ENCODE measurements at places on chromosomes 2 and 18.
A peak's percentile ranks its signal among the peaks of the same experiment; 100 is the strongest.

- no peak for DNase-seq
Measured at GRCh38 chr2:101439716-101440115, 35.2 kb downstream of the RFX8 start.

- DNase-seq: no peak
Measured at GRCh38 chr2:575727-576236, 101.4 kb downstream of the TMEM18 start.

DNA sequence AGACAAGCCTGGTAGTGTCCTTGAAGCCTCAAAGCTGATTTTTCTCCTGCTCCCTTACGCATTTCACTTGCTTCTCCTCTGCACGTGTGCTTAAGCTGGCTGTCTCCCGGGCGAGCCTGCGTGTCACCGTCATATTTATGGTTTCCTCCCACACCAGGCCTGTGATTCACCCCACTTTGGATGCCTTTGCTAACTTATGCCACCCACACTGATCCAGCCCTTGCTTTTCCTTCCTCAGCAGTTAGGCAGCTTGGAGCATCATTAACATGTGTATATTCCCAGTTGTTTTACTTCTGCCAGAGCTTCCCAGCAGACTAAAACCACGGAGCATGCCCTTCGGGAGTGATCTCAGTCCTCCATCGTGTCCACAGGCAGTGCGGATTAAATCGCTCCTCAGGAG lies 2.2 kb downstream of the ST3GAL5 start:
- peak; percentile 87 for DNase-seq

- DNase-seq: no peak
Measured at GRCh38 chr2:45781464-45781811, 130.0 kb downstream of the PRKCE start.

DNA sequence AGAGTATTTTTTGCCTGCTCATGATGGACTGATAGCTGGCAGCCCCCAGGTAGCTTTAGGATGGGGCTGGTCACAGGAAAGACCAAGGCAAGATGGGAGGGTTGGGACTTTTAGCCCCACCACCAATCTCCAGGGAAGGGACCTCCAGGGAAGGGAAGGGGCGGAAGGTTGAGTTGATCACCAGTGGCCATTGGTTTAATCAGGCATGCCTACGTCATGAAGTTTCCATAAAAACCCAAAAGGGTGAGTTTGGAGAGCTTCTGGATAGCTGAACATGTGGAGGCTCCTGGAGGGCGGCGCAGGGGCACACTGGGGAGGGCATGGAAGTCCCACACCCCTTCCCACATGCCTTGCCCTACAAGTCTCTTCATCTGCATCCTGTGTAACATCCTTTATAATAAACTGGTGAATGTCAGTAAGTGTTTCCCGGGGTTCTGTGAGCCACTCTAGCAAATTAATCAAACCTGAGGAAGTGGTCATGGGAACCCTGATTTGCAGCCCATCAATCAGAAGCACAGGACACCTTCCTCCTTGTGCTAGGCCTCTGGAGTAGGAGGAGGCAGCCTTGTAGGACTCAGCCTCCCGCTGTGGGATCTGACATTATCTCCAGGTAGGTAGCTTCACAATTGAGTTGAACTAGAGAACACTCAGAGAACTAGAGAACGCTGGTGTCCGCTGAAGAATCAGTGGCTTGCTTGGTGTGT lies 30.3 kb downstream of the RAB31 start:
- no peak for DNase-seq

DNA sequence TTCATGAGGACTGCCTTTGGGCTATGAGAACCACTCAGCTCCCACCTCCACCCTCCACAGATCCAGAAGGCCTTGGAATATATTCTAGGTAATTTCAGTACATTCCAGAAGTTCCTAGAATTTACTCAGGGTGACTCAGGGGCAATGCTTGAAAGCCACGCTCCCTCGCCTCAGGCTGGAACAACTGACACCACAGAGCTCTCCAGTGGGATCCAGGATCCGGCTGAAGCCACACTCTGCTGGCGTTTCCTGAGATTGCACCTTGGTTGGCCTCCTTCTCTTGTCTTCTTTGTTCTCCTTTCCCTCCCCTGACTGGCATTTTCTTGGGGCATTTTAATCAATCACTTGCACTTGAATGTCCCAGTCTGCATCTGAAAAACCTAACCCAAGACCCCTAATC lies 92.6 kb upstream of the KCNE4 start:
- DNase-seq: peak; percentile 81

DNA sequence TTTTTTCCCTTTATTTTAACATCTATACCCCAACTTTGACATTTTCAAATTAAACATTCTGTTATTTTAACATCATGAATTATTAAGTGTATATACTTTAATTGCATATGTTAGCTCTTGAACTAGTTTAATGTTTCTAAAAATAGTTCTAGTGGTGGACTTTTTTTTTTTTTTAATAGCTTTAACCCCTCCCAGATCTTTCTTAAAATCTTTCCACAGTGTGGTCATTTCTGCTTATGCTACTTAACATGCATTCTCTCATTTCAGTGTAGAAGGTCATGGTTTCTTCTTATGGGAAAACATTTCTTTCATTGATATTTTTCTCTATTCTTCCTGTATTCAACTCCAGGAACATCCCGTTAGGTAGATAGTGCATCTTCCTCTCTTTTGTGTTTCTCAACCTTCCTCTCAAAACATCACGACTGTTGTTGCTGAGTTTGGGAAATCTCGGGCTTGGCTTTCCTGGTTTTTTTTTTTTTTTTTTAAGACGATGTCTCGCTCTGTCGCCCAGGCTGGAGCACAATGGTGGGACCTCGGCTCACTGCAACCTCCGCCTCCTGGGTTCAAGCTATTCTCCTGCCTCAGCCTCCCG lies 849 bp upstream of the TMEM18 start:
- DNase-seq: no peak

DNA sequence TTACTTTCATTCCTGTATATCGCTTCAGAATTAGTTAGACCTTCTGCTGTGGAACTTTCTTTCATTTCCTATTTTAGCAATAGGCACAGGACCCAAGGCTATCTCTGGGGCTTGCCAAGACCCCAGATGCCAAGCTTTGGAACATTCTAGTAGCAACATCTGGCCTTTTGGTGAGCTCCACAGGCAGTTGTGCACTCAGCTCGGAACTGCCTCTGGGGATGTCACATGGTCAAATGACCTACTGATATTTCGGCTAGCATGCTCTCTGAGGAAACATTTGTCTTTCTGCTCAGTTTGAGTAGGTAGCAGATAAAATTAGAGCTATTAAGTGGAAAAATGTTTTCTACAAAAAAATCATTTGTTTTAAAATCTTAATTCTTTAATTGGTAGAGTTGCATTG lies 76.6 kb upstream of the ITGA4 start:
- DNase-seq: no peak

DNA sequence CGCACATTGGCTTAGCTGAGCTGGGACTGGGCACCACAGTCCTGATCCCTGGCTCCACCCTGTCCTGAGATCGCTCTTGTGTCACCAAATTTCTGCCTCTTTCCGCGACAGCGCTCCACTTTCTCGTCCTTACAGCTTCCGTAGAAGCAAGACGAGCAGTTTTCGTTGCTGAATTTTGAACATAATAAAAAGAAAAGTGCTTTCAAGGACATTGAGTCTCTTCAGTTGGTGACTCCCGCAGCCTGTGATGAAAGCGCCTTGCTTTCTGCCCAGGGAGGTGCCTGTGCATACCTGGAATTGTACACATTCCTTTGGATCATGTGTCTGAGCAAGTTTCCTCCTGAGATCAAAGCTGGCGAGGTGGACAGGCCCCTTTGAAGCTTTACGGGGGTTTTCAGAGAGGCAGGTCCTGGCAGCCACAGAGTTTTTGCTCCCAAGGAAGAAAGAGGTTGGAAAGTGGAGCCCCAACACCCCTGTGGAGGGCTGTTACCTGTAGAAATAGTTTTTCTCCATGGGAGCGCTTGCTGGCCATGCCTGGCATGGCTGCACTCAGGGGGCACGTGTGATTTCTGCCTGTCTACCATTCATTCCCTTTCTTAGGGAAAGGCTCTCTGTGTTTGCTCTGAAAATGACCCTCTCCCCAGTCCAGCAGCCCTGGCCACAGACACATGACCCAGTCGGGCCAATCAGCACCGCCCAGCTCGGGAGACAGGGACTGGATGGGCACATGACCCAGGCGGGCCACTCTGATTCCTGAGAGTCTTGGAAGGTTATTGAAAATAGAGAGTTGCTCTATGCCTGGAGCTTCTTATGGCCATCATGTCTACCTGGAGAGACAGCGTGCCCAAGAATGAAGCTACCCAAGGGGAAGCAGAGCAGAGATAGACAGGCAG lies 115.6 kb upstream of the OTOS start:
- DNase-seq: no peak

- DNase-seq: no peak
Measured at GRCh38 chr2:136168720-136169119, 50.8 kb upstream of the CXCR4 start.

DNA sequence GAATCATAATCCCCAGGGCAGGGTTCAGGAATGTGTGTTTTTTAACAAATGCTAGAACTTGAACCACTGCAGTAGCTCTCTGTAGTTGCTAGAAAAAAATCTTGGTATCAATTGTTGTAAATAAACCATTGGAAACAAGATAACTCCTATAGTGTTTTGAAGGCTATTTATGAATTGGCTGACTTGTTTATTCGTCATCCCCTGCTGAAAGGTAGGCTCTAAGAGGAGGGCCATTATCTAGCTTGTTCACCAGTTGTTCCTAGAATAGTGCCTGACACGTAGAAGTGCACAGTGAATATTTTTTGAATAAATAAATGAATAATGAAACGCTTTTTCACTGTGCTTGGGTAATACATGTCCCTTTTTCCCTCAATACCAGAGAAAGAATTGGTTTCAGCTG lies 211.4 kb downstream of the BABAM2 start:
- DNase-seq: no peak

DNA sequence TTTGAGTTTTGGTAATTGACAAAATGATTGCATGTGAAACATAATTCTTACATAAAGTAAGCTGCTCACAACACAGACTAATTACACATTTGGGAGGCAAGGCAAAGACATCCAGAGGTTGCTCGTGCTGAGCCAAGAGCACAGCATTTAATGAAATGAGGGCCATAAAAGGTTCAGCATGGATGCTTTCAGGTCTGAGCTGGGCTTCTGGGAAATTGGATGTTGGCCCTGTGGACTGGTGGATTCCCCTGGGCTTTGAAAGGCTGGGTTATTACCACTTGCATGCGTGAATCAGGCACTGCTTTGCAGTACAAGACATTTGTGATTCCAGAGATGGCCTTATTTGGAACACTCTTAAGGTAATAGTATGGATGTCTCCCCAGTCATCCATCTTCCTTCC lies 533.5 kb upstream of the NRP2 start:
- no peak for DNase-seq

- DNase-seq: no peak
Measured at GRCh38 chr18:30806823-30807222, 235.7 kb downstream of the DSC3 start.

GRCh38 chr2:25844089-25844488 lies 34.2 kb downstream of the ASXL2 start:
- no peak for DNase-seq

DNA sequence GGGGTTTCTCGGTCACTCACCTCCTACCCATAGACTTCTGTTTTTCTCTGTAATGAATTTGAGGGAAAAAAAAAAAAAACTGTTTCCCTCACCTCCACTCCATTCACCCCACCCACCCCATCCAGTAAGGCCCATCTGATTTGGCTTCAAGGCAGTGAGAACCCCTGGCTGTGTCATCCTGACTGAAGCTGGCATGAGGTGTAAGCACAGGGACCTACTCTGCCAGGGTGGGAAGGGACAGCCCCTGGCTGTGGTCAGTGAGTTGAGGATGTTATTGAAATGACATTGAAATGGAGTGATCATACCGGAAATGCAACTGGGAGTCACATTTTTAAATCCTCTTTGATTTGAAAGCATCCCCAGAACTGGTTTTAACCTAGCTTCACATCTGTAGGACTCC lies 19.1 kb upstream of the BCL2L11 start:
- no peak for DNase-seq

- DNase-seq: peak; percentile 9
Measured at GRCh38 chr2:53913721-53914120, 54.0 kb upstream of the GPR75 start.

DNA sequence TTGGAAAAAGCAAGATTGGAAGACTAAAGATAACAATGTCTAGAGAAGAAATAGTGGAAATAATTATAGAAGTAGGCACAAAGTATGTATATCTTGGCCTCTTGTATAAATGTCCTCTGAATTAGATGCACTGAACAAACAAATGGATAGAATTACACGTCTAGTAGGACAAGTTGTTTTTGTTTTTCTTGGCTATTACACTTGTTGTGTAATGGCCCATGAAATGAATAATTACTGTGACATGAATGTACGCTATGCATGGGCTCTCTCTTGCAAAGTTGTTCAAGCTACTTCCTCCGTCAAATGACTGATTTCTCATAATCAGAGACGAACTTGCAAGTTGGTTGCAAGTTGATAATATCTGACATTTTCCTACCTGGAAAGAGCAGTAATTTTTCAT lies 126.2 kb downstream of the PDE1A start:
- DNase-seq: no peak

DNA sequence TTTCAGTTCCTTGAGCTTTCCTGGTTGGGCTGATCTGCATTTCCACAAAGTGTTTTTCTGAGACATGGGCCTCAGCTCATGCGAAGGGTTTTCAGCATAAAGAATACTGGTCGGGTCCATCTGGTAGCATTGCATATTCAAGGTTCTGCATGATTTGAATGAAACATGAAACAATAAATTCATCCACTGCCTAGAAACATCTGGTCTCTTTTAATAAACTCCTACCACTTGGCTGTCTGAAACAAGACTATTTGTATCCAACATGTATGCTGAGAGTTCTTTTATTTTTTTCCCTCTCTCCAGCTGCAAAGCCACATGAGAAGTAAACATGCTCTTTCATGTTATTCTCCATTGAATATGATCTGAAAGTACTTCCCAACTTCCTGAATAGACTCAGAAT lies 314.9 kb upstream of the SOX11 start:
- no peak for DNase-seq

DNA sequence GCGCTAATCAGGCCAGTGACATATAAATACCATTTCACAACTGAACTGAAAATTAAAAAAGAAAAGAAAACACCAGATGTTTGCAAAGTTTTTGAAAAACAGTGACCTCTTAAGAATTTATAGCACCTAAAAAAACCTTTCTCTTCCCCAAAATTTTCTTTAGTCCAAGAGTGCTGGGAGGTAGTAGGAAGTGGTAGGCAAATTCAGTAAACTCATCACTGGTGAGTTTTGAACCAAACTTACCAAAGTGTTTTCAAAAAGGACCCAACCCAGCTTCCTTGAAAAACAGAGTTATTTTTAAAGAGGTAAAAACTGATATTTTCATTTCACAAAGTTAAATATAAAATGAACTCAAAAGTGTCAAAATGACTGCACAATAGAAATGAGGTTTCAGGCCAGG lies 90.4 kb downstream of the TMEM247 start:
- no peak for DNase-seq

GRCh38 chr2:198863655-198864054 lies 594.1 kb downstream of the SATB2 start:
- DNase-seq: no peak

GRCh38 chr2:95316466-95317122 lies 19.4 kb downstream of the KCNIP3 start:
- peak; percentile 63 for DNase-seq

DNA sequence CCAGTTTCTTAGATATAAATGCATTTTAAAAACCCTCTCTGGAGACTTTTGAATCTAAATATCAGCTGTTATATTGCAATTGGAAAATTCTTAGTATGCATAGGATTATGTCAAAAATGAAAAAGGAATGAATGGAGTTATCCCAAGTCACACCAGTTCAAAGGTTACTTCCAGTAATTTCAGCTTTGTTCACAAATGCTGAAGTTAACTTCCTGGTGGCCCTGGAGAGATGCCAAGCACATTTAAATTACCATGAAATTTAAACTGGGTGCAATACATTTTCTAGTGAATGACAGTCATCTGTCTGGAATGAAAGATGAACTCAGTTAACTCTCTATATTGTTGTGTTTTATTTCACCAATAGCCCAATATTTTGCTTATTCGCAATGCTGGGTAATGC lies 753.9 kb downstream of the SUCLG1 start:
- DNase-seq: no peak

All from AG08396 (cell line).